NT2/D1 (cell line): ENCODE measurements at places on chromosomes 7 and 10.

GRCh38 chr10:43255634-43256431, 11.0 kb downstream of the RASGEF1A start:
- no peak for DNase-seq

GRCh38 chr10:29522918-29523317, 111.9 kb downstream of the SVIL start:
- DNase-seq: no peak

GRCh38 chr7:101186844-101187428, 6.8 kb upstream of the NAT16 start:
- no peak for DNase-seq

DNA sequence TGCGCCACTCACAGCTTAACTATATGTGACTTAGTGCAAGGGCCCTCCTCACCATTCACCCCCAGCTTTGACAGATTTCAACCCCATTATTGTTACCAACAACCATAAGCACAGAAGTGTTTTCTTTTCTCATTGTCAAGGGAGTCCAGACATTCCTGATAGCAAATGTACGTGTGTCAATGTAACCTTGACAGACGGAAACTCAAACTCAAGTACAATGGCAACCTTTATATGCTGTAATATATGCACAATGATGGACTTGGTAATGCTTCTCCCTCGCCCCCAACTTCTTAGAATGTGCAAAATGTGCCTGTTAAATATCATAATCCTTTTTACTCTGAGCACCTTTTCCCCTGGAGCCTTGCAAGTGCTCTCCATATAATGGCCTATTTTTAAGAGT, 34.7 kb downstream of the CYCS start:
- DNase-seq: no peak

DNA sequence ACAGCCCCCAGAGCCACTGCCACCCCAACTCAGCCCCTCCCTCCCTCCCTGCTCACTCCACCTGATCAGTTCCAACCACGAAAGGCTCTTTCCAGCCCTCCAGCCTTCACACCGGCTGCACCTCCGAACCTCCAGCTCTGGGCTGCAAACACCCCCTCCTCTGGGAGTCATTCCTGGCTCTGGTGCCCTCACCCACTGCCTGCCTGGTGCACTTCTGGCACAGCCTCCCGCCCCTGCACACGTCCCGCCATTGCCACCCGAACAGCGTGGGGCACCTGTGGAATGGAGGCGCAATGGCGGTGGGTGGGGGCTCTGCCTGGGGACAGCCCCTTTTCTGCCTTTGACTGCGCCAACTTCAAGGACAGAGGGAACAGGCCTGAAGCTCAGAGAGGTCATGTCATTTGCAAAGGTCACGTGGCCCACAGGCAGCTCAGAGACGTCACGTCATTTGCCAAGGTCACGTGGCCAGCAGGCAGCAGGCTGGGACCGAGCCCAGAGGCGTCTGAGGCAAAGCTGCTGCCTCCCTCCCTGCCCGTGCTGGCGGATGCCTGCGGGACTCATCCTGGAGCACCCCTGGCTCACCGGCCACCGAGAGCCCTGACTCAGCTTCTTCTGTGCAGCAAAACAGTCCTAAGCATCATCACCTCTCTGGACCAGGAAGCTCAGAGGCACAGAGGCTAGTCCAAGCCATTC, 76.0 kb upstream of the DNAAF5 start:
- DNase-seq: no peak

GRCh38 chr10:101895781-101896180, 52.2 kb upstream of the KCNIP2 start:
- no peak for DNase-seq

DNA sequence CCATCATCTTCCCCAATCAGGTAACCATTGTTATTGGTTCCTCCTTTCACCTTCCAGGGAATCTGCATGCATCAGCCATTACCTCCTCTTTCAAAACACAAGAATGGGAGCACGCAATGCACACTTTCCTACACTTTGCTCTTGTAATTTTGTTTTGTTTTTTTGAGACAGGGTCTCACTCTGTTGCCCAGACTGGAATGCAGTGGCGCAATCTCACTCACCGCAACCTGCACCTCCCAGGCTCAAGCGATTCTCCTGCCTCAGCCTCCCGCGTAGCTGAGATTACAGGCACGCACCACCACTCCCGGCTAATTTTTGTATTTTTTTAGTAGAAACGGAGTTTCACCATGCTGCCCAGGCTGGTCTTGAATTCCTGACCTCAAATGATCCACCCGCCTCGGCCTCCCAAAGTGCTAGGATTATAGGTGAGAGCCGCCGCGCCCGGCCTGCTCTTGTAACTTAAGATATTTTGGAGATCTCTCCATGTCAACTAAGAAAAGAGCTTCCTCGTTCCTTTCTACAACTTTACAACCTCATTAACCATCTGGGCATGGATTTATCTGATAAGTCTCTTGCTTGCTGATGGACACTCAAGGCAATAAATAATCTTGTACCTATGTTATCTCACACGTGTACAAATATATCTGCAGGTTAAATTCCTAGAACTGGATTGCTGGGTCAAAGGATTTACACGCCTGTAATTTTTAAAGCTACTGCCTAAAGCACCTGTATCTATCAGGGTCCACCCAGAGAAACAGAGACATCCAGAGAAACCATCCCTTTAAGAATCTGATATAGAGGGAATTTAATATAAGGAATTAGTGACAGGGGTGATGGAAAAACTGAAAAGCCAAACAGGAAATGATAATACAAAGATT, 4.2 kb downstream of the CYTH3 start:
- no peak for DNase-seq

- peak; percentile 46 for DNase-seq
Measured at GRCh38 chr7:7662527-7662926, 22.0 kb downstream of the UMAD1 start.

- no peak for DNase-seq
Measured at GRCh38 chr7:108863227-108863848, 293.7 kb downstream of the DNAJB9 start.

- DNase-seq: no peak
Measured at GRCh38 chr10:53765311-53765710, 992.7 kb upstream of the MBL2 start.

DNA sequence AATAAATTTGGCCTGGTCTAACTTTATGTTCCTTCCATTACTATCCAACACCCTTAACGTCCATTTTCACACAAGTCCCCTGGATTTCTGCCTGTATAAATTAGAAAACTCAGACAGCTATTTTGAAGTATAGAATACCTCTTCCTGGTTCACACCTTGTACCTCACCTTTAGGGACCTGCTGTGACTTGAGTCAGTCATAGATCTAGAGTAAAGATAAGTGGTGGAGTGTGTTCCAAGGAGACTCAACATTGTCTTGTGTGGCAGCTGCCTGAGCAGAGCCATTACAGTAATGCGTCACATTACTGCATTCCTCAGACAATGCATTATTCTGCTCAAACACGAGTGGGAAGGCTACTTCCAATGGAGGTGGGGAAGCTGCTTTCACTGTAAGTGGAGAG, 513.9 kb downstream of the ADRA2A start:
- DNase-seq: no peak

GRCh38 chr7:105191331-105191730, 177.3 kb downstream of the KMT2E start:
- no peak for DNase-seq

DNA sequence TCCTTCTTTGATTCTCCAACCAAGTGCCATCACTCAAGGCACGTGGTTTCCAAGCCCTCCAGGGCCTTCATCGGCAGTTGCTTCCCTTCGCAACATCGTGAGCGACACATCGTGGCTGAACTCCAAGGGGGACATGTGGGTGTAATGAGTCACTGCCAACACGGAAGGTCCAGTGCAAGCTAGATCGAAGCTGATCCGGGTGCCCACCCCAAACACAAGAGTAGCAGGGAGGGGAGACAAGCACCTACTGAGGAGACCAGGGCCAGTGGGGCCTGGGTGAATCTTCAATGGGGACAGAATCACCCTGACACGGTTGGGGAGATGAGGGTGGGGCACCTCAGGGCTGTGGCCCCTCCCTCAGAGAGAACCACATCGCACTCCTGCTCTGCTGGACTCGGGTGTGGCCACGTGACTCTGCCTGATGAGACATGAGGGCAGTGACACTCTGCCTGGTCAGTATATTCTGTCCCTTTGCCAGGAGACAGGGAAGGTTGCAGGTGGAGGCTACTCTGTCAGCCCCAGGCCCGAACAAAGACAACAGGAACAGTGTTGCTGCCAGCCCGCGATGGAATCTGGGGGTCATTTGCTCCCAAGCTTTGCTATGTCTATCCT, 36.8 kb upstream of the HSPA12A start:
- no peak for DNase-seq

- DNase-seq: no peak
Measured at GRCh38 chr7:5218564-5219360, 28.7 kb downstream of the WIPI2 start.

DNA sequence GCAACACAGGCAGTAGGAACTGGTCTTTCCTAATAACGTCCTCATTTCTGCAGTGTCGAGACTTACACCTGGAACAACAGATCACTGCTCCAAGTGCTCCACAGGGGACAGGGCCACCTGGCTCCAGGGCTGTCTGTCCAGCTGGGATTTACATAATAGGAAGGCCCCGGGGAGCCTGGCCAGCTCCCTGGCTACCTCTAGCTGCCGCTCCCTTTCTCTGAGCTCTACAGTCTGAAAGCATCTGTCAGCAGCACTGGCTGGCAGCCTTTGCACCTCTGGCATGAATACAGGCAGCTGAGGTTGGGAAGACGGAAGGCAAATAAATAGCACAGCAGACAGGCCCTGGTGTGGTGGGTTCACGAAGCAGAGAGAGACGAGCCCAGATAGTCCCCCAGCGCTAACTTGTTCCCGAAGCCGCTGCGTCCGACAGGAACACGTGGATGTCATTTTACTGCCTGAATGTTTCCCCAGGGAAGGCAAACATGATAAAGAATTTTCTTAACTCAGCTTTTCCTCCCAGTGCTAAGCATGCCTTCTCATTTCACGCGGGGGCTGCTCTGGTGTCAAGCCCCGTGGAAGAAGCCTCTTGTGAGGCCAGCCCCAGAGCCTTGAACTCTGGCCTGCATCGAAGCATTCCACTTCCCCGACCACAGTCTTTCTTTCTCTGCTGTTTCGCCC, 105.4 kb downstream of the ITIH5 start:
- no peak for DNase-seq

DNA sequence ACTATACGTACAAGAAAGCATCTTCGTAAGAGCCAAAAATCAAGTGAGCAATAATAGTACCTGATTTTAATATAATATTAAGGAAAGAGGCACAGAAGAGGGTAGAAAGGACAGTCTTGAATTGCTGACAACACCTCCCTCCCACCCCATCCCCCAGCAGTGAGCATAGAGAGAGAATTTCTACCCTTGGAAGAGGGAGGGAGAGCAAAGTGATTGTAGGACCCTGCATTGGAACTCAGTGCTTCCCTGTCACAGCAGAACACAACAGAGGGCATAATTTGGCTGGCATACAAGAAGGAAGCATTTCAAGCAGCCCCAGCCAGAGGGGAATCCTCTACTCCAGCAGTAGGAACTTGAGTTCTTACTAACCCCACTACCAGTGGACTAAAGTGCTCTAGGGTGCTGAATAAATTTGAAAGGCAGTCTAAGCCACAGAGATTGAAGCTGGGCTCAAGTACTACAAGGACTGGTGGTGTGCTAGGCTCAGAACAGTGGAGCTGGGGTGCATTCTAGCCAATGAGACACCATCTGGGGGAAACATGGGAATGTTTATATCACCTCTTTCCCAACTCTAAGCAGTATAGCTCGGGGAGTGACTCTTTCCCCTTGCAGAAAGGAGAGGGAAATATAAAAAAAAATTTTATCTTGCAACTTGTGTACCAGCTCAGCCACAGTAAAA, 44.2 kb downstream of the PCLO start:
- no peak for DNase-seq

GRCh38 chr7:31758755-31759154, 71.7 kb downstream of the PPP1R17 start:
- DNase-seq: no peak

DNA sequence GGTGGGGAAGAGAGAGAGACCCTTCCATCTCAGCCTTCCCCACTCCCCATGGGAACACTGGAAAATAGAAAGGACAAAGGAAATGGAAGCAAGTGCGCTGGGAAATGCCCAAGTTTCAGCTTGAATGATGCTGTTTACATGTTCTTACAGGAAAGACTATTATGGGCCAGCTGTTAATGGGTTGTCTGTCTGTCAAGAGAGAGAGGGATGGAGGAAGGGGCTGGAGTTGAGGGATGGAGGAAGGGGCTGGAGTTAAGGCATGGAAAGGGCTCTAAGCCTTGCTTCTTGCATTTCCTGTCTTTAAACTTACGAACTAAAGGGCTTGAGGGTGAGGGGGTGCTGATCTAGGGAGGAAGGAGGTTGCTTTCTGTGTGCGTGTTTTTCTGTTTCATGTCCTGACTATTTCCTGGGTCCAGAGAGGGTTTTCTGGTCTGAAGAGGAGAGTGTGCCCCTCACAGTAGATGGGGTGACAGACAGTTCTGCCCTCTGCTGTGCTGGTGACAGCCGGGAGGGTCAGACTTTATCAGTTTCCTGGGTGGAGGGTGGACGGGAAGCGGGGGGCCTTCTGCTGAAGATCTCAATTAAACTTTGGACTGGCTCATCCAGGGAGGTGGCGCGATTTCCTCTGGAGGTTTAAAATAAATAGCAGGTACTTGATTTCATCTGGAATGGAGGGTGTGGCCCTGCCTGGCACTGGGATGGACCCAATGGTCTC, 30.5 kb downstream of the GRK5 start:
- no peak for DNase-seq

GRCh38 chr7:6278749-6279310, 6.4 kb upstream of the CYTH3 start:
- DNase-seq: no peak

- DNase-seq: no peak
Measured at GRCh38 chr10:109105725-109106124, 817.6 kb downstream of the XPNPEP1 start.
